Vagina (tissue), 2 donors: ENCODE measurements at places on chromosomes 5 and 9. TPM values are rescaled to one million over a fixed set of nuclear protein-coding genes. Genes with fewer than 3 reads are reported as not detected.

SPINK7 gene
- total RNA-seq: 65.3 TPM

- H3K4me1 ChIP-seq: peaks cover 31% of the 10 kb centered on the region
- no peaks in the 10 kb centered on the region for H3K36me3 ChIP-seq
- H3K27me3 ChIP-seq: no peaks in the 10 kb centered on the region
- no peak for DNase-seq
- no peak overlapping the region for H3K27ac ChIP-seq
Measured at GRCh38 chr5:177222269-177222668, 81.2 kb downstream of the RAB24 start.

- no peaks in the 10 kb centered on the region for H3K36me3 ChIP-seq
- H3K4me1 ChIP-seq: no peaks in the 10 kb centered on the region
- H3K4me3 ChIP-seq: no peak overlapping the region
- DNase-seq: no peak
- H3K27me3 ChIP-seq: no peaks in the 10 kb centered on the region
Measured at GRCh38 chr5:93941897-93942296, 200.5 kb upstream of the POU5F2 start.

SHOC1 gene
- 0.25 TPM for total RNA-seq

- H3K36me3 ChIP-seq: no peaks in the 10 kb centered on the region
- no peak overlapping the region for H3K4me3 ChIP-seq
- no peak for DNase-seq
- peaks cover 7% of the 10 kb centered on the region for H3K4me1 ChIP-seq
- H3K27ac ChIP-seq: no peak overlapping the region
Measured at GRCh38 chr5:36502608-36503007, 103.8 kb upstream of the SLC1A3 start.

SCGB3A2 gene
- total RNA-seq: not detected

SMIM33 gene
- not detected for total RNA-seq

CERCAM gene
- total RNA-seq: 36.1 TPM

- H3K27me3 ChIP-seq: no peaks in the 10 kb centered on the region
- H3K36me3 ChIP-seq: no peaks in the 10 kb centered on the region
- H3K4me1 ChIP-seq: peaks cover 19% of the 10 kb centered on the region
- H3K4me3 ChIP-seq: no peak overlapping the region
- peak overlapping the region; percentile 45 for H3K27ac ChIP-seq
Measured at GRCh38 chr9:77793849-77794248, 145.7 kb upstream of the GNA14 start.

DNA sequence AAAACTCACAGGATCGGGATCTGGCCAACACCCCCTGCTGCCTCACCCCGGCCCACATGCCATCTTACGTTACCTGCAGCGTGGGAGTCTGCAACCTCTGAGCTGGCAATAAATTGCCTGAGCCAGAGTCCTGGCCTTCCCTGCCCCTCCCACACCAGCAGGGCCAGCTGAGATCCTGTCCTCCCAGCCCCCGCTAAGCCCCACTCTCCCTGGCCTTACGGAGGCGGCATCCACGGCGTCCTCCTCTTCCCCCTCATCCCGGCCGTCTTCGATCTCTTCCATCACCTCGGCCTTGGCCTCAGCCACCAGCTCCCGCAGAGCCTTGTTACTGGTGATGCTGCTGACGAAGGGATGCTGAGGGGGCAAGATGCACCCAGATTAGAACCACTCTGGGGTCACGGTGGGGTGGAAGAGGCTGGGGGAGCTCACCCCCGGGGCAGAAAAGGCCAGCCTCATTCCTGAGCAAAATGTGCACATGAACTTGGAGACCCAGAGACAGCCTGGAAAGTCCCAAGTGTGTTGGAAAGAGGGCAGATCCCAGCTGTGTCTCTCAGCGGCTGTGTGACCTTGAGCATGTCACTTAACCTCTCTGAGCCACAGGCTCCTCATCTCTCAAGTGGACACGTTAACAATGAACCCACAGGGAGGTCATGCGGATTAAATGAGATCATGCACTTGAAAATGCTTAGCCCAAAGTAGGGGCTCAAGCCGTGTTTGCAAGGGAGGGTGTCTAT, 89.9 kb upstream of the FBXW11 start:
- DNase-seq: no peak
- H3K27ac ChIP-seq: no peak overlapping the region
- H3K4me1 ChIP-seq: no peaks in the 10 kb centered on the region
- H3K27me3 ChIP-seq: no peaks in the 10 kb centered on the region

DNA sequence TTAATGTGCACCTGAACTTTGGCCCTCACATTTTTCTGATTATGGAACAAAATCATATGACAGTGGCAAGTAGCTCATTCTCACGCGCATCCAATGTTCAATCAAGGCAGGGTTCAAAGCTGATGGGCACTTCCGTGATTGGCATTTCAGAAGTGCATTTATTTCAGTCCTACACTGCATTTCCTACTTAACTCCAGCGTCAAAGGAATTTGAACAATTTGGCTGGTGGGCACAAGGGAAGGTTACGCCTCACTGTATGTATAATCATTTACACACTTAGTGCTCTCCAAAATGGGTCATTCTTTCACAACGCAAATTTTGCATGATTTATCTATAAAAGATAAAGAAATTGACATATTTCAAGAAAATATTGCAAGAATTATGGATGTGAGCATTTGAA, 167.9 kb upstream of the VLDLR start:
- H3K4me1 ChIP-seq: no peaks in the 10 kb centered on the region
- no peak for DNase-seq
- no peak overlapping the region for H3K4me3 ChIP-seq
- H3K27ac ChIP-seq: no peak overlapping the region
- no peaks in the 10 kb centered on the region for H3K27me3 ChIP-seq
